ENCODE measurements at places on chromosomes 5 and 9.

DNA sequence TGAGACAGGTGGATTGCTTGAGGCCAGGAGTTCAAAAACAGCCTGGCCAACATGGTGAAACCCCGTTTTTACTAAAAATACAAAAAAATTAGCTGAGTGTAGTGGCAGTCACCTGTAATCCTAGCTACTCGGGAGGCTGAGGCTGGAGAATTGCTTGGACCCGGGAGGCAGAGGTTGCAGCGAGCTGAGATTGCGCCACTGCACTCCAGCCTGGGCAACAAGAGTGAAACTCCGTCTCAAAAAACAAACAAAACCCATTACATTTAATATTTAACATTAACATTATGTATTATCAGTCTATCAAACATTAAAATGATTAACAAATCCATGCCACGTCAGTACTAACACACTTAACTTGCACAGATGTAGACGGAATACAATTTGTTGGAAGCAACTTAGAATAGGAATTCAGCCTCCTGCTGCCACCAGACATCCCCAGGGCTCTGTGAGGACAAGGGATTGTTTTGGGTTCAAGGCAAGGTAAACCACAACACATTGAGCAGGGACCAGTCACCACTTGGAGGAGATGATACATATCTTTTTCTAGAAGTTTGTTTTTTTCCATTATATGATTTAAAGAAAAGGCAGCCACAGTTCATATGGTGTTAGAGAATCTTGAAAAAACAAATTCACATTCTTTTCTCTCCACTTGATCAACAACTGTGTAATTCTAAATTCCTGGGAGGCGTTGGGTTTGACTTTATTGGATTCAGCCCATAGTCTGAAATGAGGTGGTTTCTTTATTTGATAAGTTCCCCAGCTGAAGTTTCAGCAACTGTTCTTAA is 104.1 kb upstream of the BASP1 start:
- DNase-seq: no peak

DNA sequence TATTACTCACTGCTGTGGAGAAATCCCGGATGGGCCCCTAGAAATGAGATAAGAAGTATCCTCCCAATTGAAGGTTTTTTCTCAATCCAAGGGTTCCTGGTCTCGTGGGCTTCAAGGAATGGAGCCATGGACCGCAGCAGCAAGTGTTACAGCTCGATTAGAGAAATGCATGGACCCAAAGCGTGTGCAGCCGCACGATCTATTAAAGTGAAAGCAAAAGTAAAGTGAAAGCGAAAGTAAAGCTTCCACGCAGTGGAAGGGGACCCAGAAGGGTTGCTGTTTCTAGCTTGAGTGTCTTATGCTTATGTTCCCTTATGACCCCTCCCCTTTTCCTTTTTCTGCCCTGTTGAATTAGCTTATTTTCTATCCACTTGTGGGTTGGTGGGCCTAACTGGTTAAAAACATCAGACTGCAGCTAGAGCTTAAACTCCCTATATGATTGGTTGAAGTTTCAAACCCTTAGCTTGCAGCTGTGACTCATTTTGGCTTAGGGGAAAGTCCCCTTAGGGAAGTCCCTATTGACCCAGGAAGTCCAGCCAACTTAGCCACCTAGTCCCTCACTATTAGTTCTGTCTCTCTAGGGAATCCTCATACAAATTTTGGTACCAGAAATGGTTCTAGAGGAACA is 1111.8 kb downstream of the TAF11L14 start:
- DNase-seq: peak; percentile 7

DNA sequence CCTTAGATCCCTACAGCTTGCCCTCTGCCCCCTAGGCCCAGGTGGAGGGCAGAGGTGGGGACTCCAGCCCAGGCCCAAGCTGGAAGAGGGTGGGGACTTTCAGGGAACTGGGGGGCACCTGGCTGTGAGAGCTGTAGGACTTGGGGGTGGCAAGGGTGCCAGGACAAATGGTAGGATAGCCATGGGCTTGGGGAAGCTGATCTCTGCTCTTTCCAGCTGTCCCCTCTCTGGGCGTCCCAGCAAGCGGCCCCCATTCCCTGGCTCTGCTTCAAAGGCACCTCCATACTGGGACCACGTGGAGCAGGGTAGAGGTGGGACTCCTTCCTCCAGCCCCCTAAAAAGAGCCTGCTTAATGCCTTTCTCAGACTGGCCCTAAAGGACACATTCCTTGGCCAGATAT is 385 bp downstream of the LTC4S start:
- no peak for DNase-seq

DNA sequence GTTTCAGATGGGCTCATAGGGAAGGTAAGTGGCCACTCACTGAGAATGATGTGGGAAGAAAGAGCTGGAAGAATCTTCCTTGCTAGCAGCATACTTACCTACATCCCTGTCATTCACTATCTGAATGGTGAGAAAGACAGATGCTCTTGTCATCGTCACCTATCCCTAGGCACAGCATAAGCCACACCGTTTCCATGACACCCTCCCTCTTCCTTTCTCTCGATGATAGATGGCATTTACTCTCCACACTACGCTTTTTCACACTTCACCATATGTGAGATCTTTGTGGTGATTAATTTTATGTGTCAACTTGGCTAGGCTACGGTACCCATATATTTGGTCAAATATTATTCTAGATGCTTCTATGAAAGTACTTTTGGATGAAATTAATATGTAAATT is 44.4 kb upstream of the FER start:
- DNase-seq: no peak
